ENCODE measurements at places on chromosomes 11 and 22.
A peak's percentile ranks its signal among the peaks of the same experiment; 100 is the strongest.

DNA sequence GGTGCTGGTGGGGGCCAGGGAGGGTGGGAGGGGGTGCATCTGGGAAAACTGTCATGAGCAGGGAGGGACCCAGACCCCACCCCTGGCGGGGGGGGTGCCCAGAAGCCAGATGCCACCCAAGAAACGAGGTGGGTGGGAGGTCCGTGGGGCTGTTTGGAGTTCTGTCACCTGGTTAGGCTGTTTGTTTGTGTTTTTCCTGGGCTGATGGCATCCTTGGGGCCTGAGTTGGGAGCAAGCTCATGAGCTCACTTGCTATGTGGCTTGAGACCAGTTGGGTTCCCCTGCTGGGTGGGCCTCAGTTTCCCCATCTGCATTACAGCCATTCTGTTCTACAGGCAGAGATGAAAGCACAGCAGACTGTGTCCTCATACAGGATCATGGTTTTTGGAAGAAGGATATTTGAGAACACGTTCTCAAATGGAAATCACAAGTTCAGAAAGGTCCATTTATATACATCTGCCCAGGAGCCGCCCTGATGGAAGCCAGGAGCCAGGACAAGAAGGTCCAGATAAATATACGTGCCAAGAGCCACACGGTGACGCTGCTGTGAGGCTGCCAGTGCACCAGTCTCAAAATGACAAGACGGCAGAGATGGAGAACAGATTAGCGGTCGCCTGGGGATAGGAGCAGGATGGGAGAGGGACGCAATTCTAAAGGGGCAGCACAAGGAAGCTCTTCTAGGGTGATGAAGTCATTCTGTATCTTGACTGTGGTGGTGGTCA lies 312.9 kb downstream of the MN1 start:
- DNase-seq: no peak

- DNase-seq: no peak
These were observed 164.2 kb upstream of the TBCEL start for GRCh38 chr11:120859552-120860295.

DNA sequence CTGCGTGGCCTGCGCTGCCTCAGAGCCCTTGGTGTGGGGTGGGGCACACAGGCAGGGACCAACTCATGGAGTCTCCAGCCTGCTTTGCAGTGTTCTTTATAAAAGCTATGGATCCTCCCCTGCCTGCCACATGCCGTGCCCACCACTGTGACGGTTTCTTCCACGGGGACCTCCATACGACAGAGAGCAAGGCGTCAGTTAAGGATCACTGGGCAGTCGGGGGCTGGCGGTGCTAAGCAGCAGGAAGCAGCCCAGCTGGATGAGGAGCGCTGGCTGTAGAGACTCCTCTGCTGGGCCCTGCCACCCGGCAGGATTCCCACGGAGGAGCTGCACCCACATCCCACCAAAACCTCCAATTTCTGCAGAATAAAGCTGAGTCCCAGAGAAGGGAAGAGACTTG lies 23.1 kb upstream of the EFCAB6 start:
- DNase-seq: no peak

DNA sequence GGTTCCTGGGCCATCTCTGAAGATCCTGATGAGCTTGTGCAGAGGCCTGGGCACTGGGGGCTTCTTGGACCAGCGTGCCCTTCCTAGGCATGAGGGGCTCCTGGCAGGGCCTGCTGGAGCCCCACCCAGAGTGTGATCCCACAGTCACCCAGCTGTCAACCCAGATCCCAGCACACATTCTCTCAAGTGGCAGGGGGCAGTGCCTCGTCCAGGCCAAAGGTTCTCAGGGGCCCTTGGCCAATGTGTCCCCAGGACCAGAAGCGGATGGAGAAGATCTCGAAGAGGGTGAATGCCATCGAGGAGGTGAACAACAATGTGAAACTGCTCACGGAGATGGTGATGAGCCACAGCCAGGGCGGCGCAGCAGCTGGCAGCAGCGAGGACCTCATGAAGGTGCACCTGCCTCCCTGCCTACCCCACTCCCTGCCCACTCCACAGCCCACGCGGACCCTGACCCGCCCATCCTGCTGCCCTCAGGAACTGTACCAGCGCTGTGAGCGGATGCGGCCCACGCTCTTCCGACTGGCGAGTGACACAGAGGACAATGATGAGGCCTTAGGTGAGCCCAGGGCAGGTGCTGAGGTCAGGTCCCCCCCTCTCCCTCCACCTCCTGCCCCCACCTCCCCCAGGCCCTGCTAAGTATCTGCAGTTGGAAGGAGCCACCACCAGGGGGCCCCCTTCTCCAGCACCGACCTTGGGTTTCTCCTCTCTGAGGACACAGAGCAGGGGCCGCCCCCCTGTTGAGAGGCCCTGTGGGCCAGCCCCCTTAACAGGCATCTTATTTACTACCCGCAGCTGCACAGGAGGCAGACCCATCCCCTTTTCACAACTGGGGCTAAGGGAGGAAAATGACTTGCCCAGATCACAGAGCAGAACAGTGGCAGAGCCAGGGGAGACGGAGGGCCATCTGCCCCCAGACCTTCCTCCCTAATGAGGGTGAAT lies 14.7 kb downstream of the GGA1 start:
- DNase-seq: no peak

DNA sequence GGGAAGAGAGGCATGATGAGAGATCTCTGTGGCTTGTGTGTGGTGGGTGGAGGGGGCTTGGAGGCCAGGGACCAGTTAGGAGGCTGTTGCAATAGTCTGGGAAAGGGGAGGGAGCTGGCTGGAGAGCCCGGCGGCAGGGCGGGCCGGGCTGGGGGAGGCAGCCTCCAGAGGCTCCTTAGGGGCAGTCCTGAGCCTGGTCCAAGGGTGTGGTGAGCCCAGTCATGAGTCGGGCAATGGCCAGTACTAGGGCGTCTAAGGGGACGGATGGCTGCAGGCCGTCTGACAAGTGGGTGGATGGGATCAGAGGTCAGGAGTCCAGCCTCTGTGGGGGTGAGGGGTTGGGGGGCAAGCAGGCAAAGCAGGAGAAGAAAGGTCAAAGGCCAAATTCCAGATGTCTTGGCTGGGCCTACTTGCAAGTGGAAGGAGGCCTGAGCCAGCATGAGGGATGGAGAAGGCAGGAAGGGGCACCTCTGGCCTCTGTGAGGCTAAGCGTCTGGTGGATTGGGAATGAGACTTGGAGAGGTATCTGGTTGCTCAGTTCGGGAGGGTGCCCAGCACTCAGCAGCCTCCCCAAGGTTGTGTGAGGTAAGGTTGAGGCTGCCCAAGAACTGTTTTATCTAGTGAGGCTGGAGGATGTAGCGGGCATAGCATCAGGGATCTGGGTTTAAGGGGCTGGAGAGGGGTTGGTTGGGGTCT lies 6.0 kb upstream of the CD248 start:
- DNase-seq: no peak

GRCh38 chr11:12813371-12814225 lies 139.4 kb downstream of the TEAD1 start:
- DNase-seq: peak; percentile 21

DNA sequence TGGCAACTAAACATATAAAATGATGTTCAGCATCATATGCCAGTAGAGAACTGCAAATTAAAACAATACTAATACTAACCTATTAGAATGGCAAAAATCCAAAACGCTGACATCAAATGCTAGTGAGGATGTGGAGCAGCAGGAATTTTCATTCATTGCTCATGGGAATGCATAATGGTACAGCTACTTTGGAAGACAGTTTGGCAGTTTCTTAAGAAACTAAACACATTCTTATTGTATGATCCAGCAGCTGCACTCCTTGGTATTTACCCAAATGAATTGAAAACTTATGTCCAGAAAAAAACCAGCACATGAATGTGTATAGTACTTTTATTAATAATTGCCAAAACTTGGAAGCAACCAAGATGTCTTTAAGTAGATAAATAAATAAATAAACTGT lies 258.0 kb downstream of the TENM4 start:
- no peak for DNase-seq

DNA sequence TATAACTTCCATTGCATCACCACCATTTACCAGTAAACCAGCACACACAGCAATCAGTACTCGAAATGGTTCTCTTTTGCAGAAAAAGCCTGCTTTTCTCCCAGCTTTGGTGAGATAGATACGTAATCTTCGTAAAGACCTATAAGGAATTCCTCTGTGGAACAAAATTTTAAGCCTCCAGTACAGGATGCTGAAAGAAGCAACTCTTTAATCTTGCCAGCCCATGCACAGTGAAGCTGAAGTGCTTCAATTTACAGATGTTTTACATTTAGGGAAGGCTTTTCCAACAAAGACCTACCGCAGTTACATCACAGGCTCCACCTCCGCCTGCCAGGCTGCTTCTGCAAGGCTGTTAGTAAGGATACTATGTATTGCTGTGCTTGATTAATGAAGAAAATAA lies 1.9 kb downstream of the ELMOD1 start:
- DNase-seq: no peak

DNA sequence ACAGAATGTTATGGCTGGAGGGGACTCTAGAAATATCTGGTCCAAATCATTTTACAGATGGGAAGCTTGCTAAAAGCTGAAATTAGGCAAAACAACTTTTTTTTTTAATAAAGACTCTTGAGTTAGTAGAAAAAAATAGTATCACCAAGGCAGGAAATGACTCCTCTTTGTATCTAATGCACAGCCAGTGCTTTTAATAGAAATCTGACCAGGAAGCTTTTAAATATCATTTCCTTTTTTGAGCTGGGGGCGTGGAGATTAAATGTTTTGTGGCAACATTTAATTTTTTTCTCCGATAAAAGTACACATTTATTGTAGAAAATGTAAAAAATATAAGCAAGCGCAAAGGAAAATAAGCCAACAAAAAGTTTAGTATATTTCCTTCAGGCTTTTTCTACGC lies 22.5 kb downstream of the TRAF6 start:
- DNase-seq: no peak

GRCh38 chr11:1508491-1508891 lies 21.9 kb upstream of the MOB2 start:
- no peak for DNase-seq
